ENCODE measurements at places on chromosomes 7 and 10.

- no peak for DNase-seq
These were observed 541.4 kb downstream of the SUGCT start for GRCh38 chr7:40676221-40676620.

- DNase-seq = no peak
These were observed 365.2 kb upstream of the MEOX2 start for GRCh38 chr7:16051561-16052255.

DNA sequence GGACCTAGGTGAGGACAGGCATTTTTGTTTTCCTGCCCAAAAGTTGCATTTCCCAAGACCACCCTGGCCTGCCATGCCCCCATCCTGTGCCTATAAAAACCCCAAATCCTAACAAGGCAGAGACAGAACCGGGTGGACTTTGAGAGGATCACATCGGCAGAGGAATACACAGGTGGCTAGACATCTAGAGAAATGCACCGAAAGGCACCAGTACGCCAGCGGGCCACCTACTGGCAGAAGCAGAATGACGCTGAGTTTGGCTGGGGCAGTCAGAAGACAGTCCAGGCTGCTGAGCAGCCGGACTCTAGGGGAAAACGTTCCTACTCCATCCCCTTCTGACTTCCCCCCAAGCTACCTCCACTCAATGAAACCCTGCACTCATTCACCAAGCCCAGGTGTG is 2.8 kb downstream of the AKR1C4 start:
- DNase-seq = peak; percentile 13

- peak; percentile 5 for DNase-seq
These were observed 17.6 kb downstream of the SLC35B4 start for GRCh38 chr7:134298902-134299683.

DNA sequence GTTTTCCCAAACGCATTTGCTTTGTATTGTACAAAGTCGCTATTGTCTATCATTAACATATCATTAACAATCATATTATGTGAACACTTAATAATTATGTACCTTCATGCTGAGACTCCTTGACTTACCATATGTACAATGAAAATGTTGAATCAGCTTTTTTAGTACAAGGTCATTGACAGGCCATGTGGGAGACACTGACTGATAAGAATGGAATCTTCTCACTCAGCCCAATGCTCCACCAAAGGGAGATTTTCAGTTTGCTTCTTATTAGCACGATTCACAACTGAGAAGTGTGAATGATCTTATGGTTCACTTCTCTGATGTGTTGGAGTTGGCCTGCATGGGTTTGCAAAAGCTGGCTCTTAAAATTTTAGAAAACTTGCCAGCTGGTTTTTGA is 253.5 kb upstream of the TEX47 start:
- no peak for DNase-seq

- peak; percentile 93 for DNase-seq
These were observed 110.3 kb upstream of the LANCL2 start for GRCh38 chr7:55254596-55255495.

- DNase-seq = no peak
These were observed 118.6 kb downstream of the RNF32 start for GRCh38 chr7:156759143-156759542.

GRCh38 chr10:75788394-75789205 is 357.2 kb downstream of the LRMDA start:
- DNase-seq = no peak

- no peak for DNase-seq
These were observed 96.1 kb upstream of the ASAH2 start for GRCh38 chr10:50347394-50347802.

- no peak for DNase-seq
These were observed 21.3 kb upstream of the XPNPEP1 start for GRCh38 chr10:109944613-109945012.

DNA sequence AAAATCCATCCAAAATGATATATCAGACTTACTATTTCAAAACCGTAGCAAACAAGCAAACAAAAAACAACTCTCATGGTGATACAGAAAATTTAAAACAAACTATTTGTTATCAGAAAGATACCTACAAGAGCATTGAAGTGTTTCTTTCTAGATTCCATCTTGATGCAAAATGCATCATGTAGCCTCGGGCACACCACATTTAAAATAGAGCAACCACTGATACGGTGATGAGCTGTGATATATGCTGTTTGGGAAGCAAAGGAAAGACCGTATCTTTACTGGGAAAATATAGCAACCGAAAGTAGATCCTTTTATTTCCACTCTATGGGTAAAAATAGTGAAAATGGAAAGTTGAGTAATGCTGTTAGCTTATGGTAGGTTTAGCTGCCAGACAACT is 892.0 kb downstream of the GATA3 start:
- DNase-seq = no peak

- DNase-seq = no peak
These were observed 5.5 kb upstream of the IKZF1 start for GRCh38 chr7:50298811-50299562.

GRCh38 chr7:41103331-41103730 is 599.6 kb downstream of the INHBA start:
- no peak for DNase-seq

GRCh38 chr10:115963848-115964247 is 309.2 kb downstream of the GFRA1 start:
- DNase-seq = peak; percentile 30

DNA sequence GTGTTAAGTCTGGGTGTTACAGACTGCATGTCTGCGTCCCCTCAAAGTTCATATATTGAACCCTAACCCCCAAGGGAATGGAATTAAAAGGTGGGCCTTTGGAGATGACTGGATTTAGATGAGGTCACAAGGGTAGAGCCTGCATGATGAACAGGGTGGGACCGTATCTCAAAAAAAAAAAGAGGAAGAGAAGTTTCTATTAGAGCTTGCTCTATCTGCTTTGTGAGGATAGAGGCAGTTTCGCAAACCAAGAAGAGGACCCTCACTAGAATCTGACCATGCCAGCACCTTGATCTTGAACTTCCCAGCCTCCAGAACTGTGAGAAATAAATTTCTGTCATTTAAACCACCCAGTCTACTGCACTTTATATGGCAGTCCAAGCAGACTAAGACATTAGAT is 1.4 kb downstream of the KIN start:
- DNase-seq = no peak

GRCh38 chr10:98223874-98224273 is 44.1 kb downstream of the LOXL4 start:
- peak; percentile 2 for DNase-seq

DNA sequence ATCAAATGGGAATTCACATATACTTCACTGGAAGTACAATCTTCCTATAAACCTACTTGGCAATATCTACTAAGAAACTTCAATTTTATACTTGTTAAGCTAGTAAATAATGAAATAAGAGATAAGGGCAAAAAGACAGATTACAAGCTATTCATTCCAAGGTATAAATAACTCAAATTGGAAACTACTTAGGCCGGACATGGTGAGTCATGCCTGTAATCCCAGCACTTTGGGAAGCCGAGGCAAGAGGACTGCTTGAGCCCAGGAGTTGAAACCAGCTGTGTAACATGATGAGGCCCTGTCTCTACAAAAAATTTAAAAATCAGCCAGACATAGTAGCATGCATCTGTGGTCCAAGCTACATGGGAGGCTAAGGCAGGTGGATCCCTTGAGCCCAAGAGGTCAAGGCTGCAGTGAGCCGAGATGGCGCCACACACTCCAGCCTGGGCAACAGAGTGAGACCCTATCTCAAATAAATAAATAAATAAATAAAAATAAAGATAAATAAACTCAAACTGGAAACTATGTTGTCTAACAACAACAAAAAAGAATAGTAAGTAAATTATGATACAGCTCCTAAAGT is 37.6 kb downstream of the ARHGAP21 start:
- DNase-seq = no peak

DNA sequence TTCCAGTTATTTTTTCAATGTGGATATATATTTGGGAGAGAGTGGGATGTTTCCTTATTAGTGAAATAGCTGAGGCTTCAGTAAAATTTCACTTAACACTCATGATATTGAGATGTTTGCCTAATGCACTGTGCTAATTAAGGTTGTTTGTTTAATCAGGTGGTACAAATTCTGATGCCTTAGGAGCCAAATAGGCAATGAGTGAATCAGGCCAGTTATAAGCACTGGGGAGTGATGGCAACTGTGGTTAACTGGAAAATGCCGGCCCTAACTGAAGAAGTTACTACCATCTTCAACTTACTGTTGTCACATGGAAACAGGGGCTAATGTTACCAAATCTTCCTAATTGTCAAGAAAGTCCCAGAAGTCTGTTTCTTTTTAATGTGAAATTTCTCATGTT is 32.0 kb downstream of the VCL start:
- no peak for DNase-seq

- DNase-seq = no peak
These were observed 119.3 kb upstream of the ACBD5 start for GRCh38 chr10:27359792-27360355.

GRCh38 chr7:24732646-24733413 is 24.4 kb downstream of the GSDME start:
- peak; percentile 39 for DNase-seq

GRCh38 chr10:33735464-33735923 is 401.0 kb upstream of the NRP1 start:
- DNase-seq = no peak

DNA sequence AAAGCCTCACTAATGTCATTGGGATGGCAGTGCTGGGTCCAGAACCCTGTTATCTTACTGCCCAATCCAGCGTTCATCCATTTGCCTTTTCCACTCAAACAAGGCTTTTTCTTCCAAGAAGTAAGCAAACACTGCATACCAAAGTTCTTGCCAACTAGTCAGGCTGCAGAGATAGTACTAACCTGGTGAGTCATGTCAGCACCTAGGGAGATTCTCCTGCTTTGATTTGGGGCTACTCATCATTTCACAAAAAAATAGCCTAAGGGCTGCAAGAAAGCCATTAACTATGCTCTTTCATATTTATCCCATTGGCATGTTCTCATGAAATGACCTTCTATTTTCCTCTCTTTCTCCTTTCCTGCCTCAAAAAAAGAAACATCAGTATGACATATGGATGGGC is 142.6 kb downstream of the TWIST1 start:
- DNase-seq = no peak

DNA sequence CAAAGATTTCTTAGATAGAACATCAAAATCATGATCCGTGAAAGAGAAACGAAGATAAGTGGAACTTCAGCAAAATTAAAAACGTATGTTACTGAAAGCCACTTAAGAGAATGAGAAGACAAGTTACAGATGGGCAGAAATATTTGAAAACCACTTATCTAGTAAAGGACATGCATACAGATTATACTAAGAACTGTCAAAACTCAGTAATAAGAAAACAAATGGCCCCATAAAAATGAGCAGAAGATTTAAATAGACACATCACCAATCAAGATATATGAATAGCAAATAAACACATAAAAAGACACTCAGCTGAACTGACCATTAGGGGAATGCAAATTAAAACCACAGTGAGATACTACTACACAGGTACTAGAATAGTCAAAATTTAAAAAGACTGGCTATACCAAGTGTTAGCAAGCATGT is 343.7 kb downstream of the PTEN start:
- DNase-seq = no peak

- no peak for DNase-seq
These were observed 271.0 kb downstream of the MAD1L1 start for GRCh38 chr7:1961701-1962276.

GRCh38 chr7:3280946-3281656 is 20.0 kb upstream of the SDK1 start:
- DNase-seq = no peak

DNA sequence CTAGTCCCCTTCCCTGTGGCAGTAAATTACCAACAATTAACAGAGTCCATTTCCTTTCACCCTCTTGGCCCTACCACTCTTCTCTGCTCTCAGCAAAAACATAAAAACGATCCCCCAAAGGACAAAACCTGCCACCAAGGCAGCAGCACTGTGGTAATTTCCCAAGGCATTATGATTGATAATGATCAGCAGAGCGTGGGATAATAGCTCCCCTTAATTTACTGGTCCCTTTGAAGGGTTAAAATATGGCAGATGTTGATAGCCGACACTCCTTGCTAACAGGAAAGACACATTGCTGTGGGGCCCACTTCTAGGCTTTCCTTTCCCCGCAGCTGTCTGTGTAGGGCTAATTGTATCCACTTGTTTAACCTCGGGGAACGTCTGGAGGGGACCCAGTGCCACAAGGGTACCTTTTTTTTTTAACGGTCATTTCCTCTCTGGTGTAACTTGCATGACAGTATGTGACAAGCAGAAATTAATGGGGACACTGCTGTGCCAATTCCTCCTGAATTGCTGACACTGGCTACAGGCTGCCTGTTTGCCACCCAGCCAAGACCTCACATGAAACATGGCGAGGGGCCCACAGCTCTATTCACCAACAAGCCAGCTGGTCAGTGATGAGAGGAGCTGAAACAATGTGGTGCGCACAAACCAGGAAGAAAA is 81.3 kb downstream of the CDK6 start:
- peak; percentile 47 for DNase-seq

DNA sequence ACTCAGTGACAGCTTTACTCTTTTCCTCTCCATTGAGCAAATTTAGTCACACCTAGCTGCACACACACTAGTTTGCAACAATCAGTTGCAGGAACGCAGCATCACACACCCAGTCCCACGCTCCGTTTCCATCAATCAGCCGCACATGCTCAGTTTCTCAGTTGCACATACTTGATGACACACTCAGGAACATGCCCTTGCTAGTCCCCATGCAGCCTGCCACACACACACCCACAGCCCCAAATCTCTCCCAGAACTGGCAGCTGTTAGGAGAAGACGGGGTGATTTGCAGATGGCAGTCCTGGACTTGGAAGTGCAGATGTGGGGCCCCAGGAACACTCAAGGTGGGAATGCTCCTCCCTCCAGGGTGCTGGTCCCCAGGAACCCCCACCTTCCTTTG is 7.7 kb downstream of the LBX1 start:
- DNase-seq = no peak

DNA sequence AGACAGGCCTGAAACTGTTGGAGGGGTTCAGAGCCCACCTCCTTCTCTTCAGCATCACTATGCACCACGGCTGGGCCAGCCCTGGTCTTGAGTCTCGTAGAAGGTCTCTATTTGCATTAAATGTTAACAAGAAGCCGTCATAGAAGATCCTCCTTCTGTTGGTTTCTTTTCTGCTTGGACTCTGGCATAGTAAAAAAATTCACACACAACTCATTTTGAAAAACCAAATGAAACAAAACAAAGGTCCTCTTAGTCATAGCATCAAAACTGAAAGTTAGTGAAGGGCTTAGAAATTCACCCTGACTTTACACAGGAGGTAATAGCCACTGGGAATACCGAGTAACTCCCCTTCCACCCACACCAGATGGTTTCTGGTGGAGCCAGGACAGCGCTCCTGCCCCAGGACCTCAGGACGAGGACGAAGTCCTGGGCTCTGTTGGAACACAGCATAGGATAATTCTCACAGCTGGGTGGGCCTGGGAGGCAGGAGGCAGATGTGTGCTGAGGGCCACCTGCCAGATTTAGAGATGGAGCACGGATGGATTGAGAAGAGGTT is 248.4 kb upstream of the KLF6 start:
- DNase-seq = no peak

All from ELF-1 (cell line).